ENCODE measurements at places on chromosomes 13 and 19.

GRCh38 chr13:86569119-86569518, 769.9 kb upstream of the SLITRK6 start:
- no peak for DNase-seq

- no peak for DNase-seq
Measured at GRCh38 chr13:25406377-25406776, 34.6 kb downstream of the ATP8A2 start.

DNA sequence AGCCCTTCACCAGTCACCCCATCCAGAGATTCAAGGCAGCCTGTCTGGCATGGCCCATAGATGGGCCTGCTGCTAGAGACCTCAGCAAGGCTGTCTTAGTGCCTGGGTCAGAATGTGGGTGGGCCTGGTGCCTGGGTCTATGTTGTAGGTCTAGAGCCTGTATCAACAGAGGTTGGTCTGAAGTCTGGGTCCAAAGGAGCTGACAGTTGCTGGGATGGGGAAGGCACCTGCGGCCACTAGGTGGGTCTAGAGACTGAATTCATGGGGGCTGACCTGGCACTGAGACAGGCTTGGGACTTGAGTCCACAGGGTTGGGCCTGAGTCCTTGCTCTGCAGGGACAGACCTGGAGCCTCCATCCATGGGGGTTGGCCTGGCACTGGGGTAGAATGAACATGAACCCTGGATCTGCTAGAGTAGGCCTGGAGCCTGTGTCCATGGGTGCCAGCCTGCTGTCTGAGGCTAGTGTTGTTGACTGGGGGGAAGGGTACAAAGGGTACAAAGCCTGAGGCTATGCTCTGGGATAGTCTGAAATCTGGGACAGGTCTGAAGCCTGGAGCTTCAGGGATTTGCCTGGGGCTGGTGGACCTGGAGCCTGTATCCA, 516.8 kb downstream of the OLFM4 start:
- DNase-seq, result no peak

- no peak for DNase-seq
Measured at GRCh38 chr13:43848001-43848649, 31.4 kb downstream of the CCDC122 start.

DNA sequence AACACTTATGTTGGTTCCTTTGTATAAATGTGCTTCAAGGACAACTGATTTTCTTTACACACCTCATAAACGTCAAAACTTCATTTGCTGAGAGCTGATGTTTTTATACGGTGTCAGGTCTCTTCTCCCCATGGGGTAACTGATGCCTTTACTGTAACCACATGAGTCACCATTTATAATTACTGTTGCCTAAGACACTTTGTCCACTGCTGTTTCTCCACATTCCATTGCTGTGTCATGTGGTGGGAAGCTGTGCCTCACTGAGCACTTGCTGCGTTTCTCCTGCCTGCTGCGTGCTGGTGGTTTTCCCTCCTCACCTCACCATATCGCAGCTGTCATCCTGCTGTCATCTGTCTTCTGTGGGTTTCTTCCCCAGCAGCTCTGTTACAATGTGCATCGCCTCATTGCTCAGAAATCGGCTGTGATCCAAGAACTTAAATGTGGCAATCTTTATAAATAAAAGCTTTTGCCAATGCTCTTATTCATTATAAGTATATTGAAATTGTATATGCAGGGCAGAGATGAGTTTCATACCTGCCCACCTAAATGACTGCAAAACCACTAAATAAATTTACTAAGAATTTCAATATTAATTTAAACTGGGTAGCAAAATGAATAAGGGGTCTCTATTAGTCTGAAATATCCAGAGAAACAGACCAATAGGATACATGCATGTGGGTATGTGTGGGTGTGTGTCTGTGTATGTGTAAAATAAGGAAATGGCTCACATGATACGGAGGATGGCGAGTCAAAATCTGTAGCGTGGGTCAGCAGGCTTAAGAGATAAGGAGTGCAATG, 547.0 kb upstream of the SLITRK5 start:
- DNase-seq, result no peak

- DNase-seq, result no peak
Measured at GRCh38 chr13:49457221-49457620, 13.1 kb downstream of the SETDB2 start.

GRCh38 chr19:40596608-40597328, 4.4 kb upstream of the LTBP4 start:
- DNase-seq, result no peak

DNA sequence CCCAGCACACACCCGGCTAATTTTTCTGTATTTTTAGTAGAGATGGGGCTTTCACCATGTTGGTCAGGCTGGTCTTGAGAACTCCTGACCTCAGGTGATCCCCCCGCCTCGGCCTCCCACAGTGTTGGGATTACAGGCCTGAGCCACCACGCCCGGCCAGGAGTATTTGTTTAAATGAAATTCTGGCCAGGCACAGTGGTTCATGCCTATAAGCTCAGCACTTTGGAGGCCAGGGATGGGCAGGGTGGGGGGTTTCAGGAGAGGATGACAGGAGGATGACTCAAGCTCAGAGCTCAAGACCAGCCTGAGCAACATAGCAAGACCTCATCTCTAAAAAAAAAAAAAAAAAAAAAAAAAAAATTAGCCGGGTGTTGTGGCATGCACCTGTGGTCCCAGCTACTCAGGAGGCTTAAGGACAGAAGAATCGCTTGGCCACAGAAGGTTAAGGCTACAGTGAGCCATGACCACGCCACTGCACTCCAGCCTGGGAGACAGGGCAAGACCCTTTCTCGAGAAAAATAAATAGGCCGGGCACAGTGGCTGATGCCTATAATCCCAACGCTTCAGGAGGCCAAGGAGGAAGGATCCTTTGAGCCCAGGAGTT, 8.2 kb upstream of the DHDH start:
- DNase-seq, result no peak

DNA sequence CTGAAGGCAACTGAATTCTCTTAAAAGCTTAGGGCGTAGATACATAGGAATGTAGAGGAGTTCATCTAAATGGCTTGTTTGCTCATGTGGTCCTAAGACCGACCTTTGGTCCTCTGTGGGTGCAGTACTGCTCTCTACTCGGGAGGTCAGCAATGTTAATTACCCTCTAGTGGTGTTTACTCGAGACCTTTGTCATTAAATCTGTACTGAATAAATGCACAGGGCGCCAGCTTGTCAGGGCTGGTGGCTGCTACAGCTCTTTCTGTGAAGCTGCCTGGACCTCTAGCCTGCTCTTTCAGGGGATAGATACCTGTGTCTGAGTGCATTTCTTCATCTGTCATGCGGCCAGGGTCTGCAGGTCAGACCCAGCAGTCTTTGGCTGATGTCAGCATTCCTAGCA, 29.2 kb upstream of the MPHOSPH8 start:
- DNase-seq, result no peak

DNA sequence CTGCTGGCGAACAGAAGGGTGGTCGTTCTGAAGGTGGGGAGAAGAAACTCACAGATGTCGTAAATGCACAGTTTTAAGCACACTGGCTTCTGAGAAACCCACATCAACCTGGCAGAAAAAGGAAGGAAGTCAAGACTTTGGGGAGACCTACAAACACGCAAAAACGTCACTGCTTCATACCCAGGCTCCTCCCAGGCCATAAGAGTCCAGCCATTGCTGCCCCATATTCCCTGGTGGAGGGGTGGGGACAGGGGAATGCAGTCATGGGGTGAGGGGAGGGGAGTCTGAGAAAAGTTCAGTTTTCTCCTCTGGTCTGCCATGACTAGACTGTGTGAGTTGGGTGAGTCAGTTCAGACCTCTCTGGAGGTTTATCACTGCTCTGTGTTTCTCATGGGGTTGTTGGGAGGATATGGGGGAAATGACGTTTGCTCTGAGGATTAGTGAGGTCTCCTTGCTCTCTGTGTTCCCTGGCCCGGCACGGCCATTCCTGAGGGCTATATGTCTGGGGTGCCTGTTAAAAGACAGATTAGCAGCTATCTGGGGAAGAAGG, 139.0 kb downstream of the FLT1 start:
- DNase-seq, result no peak

GRCh38 chr19:823565-824121, 1.9 kb upstream of the PLPPR3 start:
- no peak for DNase-seq

DNA sequence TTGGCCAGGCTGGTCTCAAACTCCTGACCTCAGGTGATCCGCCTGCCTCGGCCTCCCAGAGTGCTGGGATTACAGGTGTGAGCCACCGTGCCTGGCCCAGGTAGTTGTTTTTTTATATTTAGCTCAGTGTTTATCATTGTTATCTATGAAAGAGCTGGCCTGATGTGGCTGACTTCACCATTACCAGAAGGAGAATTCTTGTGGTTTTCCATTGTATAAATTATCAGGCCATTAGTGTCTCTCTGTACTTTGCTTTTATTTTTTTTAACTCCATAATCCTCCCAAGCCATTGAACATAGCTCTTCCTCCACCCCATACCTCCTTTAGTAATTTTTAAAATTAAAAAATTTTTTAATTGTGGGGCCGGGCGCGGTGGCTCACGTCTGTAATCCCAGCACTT, 24.2 kb downstream of the CERS4 start:
- DNase-seq, result no peak

All from NCI-H1436 treated with DMSO at 0.1 percent for 48 hours (cell line).